ENCODE measurements at places on chromosomes 7 and 10.

DNA sequence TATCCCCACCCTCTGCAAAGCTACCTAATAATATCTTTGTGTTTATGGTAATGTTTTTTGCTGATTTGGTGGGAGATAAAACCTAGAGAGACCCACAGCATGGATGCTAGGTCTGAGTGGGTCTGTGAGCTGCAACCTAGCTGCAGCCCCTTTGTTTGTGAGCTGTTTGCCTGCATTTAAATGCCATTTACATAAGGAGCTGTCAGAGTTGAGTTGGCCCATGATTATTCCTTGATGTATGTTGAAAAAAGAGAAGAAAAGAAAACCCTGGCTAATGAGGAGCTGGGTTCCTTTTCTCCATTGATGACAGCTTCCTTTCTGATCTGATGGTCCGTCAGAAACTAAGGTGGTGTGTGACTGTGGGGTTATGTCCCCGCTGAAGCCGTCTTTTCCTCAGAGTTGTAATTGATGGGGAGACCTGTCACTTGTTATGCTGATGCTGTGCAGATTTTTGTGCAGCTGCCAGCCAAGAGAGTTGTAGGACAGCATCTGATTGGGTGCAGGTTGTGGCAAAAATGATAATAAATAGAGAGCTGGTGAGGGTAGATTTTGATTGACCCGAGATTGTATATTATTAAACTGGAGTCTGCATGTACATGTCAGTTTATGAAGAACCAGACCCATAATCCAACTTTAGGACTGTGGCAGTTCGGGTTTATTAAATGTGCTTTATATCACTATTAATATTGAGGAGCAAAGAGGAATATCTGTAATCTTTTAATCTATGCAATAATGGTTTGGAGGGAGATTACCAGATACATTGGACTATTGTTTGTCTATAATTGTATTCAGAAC is 219.8 kb downstream of the AUTS2 start:
- no peak for DNase-seq

DNA sequence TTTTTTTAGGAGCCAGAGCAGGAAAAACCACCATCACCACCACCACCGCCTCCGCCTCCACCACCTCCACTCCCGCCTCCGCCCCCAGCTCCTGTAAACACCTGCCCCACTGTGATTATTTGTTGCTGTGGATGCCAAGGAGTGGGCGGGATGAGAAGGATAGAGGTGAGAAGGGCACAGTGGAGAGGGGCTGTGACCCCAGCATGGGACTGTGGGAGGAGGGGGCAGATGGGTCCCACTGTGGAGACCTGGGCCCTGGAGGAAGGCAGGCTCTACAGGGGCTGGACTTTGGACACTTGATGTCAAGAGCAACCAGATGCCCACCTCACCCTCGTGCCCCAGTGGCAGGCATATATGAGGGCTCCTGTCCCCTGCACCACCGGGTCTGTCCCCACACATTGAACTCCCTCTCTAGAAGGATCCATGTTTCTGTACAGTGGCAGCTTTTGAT is 24.7 kb downstream of the ANTXRL start:
- no peak for DNase-seq

- DNase-seq: no peak
These were observed 238.2 kb downstream of the BUB3 start for GRCh38 chr10:123392182-123392963.

GRCh38 chr10:105700218-105700617 is 1059.1 kb downstream of the SORCS3 start:
- DNase-seq: no peak

- no peak for DNase-seq
These were observed 171.2 kb downstream of the PRKAG2 start for GRCh38 chr7:151705636-151706276.

GRCh38 chr10:133356549-133357284 is 1.1 kb downstream of the FUOM start:
- no peak for DNase-seq

GRCh38 chr10:86756511-86757112 is at the start of gene BMPR1A:
TSS of gene BMPR1A (plus strand) at chr10:86756619. CDS start at chr10:86876019, 119,400 bp downstream.
- DNase-seq: no peak
